ENCODE measurements at places on chromosomes 5 and 9.

- DNase-seq: no peak
Observed at GRCh38 chr9:99859243-99859980, 37.7 kb downstream of the NR4A3 start.

- DNase-seq: no peak
Observed at GRCh38 chr5:82386576-82386975, 108.4 kb upstream of the RPS23 start.

- peak; percentile 59 for DNase-seq
Observed at GRCh38 chr5:173830421-173830820, 57.7 kb upstream of the CPEB4 start.

DNA sequence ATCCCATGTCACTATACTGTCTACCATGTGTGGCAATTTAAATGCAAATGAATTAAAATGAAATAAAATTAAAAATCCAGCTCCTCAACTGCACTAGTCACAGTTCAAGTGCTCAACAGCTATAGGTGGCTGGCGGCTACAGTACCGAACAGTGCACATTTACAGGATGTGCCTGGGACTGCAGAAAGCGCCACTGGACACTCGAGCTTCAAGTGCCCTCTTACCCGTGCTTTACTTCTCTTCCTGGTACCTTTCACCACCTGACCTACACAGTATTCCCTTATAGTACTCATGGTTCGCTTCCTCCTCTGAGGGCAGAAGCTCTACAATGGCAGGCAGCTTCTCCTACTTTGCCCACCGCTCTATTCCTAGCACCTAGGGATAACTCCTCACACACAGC is 166.6 kb downstream of the FANCC start:
- no peak for DNase-seq

GRCh38 chr5:139394654-139395566 is at the start of gene PROB1:
TSS of gene PROB1 (minus strand) at chr5:139395104. CDS start at chr5:139395081, 23 bp downstream.
- DNase-seq: no peak

DNA sequence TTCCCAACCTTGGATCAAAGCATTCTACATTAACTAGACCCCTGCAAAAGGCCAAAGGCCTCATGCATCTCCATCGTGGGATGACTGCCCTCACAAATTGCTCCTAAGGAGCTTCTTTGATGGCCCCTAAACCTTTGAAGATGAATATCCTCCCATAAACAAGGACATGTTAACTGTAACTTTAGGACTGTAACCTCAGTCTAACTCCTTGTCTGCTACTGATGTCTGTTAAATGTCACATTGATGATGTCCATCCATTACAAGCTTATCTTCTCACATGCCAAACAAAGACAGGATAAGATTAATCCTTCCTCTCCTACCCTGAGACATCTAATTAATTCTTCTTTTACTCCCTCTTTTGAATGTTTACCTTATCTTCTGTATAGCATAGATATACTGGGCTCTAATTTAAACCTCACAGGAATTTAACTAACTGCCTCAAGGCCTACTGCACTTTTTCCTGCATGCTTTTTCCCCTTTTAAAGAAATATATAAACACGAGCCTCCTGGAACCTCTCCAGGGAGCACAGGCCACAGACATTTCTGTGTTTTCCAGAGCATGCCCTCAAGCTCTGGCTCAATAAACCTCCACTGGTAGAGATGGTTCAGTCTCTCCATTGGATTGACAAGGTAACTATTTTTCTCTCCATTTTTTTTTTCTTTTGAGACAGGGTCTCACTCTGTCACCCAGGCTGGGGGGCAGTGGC is 90.6 kb upstream of the SLC25A48 start:
- DNase-seq: no peak

DNA sequence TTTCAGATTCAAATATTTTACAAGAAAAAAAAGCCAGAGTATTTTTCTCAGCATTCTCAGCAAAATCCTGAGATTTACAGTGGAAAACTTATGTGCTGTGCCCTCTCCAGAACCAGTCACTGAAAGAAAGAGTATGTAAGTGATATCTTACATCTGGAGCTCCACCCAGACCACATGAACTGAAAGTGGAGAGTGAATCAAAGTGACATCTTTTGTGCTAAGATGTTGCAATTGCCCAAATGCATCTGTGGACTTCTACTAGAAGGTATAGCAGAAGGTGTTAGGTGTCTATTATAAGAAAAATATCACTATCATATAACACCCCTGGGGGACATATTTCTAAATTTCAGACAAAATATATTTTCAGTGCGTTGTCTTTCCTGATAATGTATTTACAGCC is 49.0 kb upstream of the RIC1 start:
- DNase-seq: no peak

DNA sequence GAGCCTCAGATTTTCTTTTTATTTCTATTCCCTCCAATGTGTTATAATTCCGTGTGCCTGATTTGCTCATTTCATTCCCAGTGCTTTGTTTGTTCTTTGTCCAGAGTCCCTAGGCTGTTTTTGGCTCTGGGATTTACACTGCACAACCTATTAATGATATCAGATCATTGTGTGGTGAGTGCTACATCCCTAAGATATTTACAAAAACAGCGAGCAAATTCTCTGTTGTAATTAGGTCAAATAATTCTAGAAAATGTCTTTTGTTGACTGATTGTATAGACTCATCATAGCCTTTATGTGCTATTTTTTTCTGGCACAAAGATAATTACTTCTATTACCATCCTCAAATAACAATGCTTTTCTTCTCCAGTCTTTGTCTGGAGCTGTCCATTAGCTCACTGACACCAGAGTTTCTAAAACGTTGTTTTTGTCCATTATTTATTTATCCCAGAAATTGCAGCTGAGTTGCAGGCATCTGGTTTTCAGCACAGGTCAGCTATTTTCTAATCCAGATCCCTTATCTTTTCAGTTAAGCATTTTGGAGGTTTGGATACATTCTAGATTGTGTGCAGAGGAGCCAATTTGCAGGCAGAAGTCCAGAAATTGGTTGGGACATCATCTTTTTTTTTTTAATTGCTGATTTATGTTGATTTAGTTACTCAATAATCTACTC is 379.9 kb upstream of the DMAC1 start:
- DNase-seq: no peak

GRCh38 chr9:29556317-29556716 is 1983.0 kb upstream of the C9orf72 start:
- DNase-seq: no peak

GRCh38 chr9:125561509-125562148 is 145.4 kb downstream of the MAPKAP1 start:
- peak; percentile 9 for DNase-seq

GRCh38 chr5:66812291-66812690 is 216.1 kb downstream of the MAST4 start:
- DNase-seq: no peak

DNA sequence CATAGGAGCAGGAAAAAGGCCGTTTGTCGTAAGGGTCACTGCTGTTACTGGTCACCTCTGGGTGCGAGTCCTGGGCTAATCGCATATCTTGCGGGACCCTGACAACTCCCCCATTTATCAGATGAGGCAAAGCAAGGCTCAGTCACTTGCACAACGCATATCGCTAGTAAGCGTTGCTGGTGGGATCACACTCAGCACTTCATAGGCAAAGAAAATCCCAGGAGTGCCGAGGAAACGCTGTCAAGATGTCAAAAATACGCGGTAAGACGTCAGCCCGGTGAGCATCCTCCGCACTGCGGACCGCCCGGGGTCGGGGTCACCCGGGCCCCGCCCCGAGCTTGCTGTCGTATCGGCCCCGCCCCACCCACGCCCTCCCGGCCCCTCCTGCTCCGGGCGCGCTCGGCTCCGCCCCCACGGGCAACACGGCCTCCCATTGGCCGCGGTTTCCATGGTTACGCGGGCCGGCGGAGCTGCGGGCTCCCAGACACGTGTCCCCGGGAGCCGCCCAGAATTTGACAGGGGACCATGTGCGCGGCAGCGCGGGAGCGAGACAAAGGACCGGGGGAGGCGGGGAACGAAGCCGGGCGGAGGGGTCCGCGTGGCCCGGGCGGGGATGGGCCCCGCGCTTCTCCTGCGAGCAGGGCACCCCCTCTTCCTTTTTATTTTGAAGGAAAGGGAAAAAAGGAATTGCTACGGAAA is 80.2 kb upstream of the IER5L start:
- DNase-seq: peak; percentile 92

DNA sequence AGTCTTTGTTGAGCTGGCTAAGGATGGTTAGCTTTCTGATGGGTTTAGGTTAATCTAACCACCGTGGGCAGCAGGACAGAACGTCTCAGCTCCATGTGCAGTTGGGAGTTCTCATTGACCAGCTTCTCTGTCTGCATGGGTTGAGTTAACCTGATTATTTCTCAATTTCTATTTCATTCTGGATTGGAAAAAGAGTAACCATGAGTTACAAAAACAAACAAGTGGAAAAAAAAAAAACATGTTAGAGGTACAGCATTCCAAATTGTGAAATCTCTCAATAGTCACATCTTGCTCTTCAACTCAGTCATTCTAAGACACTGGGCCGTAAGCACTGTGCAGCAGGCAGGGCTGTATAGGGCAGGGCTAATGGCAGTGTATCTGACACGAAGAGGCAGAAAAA is 343.7 kb upstream of the KLF4 start:
- DNase-seq: no peak

GRCh38 chr5:132375957-132376356 is 6.4 kb downstream of the SLC22A5 start:
- no peak for DNase-seq

GRCh38 chr9:92715488-92716231 is 45.7 kb upstream of the IPPK start:
- DNase-seq: no peak

DNA sequence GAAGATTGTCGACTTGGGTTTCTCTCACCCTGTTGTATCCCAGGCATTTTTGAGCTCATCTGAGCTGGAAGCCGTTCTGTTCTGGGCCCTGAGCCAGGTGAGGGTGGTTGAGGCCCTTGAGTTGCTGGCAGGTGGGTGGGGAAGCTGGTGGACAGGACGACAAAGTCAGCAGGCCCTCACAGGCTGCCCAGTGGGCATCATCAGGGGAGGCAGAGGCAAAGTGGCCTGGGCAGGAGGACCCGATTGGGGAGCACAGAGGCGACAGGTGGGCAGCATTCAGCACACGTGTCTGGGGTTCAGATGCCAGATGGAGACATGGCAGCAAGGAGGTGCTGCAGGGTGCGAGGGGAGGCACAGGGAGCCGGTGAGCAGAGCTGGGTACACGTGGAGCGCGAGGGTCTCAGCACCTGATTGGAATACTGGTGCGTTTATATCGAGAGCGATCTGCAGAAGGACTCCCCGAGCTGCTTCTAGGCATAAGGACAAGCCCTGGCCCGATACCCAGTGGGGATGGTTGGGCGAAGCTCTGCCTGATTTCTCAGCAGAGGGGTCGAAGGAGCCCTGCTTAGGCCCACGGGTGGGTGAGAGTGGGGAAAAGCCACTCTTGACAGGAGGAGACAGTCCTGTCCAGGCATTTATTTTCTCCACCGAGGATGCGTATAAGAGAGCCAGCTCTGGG is 49.0 kb upstream of the SUSD3 start:
- no peak for DNase-seq

GRCh38 chr9:110125207-110125751 is 82.7 kb downstream of the C9orf152 start:
- DNase-seq: no peak

DNA sequence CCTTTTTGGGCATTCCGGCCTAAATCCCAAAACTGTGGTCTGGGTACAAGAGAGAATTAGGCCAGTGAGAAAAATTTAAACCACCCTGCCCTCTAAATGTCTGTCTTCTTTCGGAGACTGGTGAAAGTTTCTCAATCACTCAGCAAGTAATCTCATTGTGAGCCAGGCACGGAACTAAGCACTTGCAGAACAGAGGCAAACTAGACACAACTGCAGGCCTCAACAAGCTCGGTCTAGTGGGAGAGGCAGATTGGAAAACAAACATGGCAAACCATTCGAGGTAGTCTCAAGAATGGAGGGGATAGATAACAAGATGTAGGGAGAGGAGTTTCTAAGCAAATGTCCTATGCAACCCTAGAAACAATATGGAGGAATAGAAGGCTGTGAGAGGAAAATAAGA is 8.9 kb upstream of the C5orf58 start:
- DNase-seq: no peak

DNA sequence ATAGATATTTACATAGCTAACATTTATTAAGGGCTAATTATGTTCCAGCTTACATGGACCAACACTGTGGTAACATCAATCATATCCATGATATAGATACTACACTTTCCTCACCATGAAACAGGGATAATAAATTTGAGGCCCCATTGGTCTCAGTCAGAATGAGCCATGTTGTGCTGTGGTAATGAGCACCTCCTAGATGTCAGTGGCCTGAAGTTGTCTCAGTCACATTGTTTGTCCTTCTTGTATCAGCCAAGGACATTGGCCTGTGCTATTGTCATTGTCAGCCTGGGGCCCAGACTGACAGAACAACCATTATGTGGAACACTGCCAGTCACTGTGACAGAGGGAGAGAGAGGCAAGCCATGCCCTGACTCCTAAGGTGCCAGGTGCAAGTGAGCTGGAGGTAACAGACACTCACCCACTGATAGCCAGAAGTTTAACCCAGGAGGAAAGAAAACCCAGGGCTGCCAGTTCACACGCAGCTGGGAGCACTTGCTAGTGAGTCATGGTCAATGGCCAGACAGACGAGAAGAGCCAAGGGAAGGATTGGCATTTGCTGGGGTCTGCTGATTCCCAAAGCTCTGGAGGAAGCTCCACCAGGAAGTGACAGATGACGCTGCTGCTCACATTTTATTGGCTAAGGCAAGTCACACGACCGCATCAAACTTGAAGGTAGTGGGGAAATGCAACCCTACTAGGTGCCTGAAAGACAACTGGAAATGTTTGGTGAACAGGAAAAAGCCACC is 224.2 kb downstream of the MELK start:
- no peak for DNase-seq

GRCh38 chr9:9645006-9645405 is 967.8 kb downstream of the PTPRD start:
- DNase-seq: no peak

DNA sequence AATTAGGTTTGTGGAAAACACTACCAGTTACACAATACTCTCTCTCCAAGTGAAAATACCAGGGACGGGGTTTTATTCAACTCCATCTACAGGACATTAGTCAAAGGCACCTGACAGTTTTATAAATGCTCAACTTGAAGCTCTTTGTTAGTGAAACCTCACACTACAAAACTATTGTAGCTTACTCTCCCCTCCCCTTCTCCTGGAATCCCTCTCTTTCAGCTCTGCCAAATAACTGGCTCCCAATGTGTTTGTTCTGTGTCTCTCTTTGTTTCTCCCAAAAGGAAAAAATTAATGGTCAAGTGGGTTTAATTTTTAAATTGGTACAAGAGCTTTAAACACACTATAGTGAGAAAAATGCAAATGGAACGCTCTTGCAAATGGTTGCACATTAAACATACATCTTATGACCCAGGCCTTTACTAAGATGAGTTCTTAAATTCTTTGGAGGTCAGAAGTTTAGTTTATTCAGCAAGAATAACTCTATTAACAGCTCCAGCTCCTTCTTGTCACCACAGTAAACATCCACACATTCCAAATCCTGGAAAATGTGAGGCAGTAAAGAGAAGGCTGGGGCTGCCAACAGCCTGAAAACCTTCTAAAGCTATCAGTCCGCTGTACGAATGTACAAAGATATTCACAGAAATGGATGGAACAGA is 48.4 kb downstream of the ZNF608 start:
- DNase-seq: no peak

DNA sequence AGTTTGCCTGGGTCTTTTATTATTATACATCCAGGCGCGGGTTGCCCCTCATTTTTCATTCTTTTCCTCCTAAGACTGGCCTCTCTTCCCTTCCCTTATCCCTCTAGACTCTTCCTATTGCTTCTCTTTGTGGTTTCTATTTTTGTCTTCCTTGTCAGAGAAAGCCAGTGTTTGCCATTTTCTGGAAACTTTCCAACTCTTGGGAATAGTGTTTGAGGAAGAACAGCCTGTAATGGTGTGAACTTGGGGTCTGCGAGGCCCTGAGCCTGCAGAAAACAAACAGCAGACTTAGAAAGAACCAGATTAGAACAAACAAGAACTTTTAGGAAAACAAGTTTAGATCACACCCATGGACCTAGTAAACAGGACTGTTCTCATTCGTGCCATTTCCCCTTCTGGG is 15.5 kb downstream of the PRKACG start:
- no peak for DNase-seq
